ENCODE measurements at places on chromosomes 1 and 21.

DNA sequence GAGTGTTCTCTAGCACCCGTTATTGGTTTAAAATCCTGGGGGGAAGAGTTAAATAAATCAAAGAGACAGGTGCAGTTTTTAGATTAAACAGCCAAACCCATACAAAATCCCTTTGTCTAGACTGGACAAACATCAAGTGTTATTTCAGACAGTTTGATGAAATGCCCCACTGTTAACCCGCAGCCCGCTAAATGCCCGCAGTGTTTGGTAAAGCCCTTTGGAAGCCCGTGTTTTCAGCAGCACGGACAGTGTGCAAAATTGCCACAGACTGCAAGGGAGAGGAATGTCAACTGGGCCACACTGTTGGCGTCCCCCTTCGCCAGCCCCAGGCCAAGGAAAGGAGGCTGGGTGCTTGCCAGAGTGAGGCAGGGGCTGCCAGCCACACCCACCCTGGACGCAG is 26.6 kb downstream of the AJAP1 start:
- DNase-seq: no peak

- DNase-seq: no peak
Measured at GRCh38 chr1:23989263-23989662, 9.1 kb upstream of the SRSF10 start.

- no peak for DNase-seq
Measured at GRCh38 chr1:98333406-98333805, 328.1 kb upstream of the SNX7 start.

DNA sequence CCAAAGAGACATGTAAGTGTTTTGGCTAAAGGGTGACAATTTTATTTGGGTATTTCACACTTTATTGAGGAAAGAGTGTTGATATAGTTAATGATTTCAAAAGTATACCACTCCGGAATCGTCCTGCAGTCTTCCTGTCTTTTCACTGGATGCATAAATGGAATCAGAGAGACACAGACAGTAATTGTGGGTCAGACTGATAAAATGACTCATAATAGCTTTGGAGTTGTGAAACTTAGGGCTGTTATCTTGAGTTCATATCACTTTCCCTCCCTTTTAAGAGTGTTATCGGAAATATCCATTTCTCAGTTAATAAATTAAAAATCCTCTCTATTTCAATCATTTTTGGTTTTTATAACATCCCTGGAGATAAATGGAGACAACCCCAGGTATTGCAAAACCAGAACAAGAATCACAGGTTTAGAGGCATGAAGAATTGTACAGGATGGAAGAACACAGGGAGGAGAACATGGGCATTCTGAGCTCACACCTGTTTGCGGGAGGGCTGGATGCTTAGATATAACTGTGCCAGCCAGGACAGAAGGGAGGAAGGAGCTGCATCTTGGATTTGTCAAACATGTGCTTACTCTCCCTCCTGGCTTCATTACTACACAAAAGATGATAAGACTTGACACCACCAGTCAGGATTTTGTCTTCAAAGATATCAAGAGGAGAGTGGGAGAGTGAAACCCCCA is 185.4 kb downstream of the LMO4 start:
- DNase-seq: no peak

Measured in H4 (cell line).